Kidney (tissue), 22 donors: ENCODE measurements at places on chromosomes 4 and X. TPM values are rescaled to one million over a fixed set of nuclear protein-coding genes. Genes with fewer than 3 reads are reported as not detected.

DNA sequence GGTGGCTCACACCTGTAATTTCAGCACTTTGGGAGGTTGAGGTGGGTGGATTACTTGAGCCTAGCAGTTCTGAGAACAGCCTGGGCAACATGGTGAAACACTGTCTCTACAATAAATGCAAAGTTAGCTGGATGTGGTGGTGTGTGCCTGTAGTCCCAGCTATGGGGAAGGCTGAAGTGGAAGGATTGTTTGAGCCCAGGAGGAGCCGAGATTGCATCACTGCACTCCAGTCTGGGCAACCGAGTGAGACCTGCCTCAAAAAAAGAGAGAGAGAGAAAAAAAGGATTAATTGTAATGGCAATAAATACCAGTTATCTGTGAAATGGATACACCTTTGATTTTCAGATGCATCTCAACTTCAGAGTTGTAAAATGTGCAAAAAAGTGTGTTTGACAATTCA is 58.8 kb downstream of the SPRY1 start:
- no peak for DNase-seq

DNA sequence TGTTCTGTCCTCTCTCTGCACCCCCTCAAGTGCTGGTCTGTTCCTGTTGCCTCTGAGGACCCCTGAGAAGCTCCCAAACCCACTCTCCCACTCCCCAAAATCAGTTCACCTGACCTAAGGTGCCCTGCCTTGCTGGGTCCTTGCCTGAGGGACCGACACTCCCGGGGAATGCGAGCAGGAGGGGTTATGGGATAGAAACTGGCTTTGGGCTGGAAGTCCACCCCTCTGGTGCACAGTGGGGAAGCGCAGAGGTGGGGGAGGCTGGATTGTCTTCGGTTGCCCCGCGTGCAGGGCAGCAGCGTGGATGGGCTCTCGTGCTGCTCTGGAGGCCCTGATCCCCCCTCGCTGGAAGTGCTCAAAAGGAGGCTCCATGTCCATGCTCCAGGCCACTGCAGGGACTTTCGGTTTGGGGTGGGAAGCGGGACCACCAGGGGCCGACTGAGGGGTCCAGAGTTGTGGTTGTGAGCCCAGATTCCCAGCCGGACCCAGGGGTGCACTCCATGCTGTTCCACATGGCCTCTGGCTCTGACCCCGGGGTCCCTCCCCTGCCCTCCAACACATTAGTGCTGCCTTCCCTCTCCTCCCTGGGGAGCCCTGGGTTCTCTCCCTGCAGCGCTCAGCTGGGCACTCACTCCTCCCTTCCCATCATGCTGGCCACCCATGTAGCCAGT is 7.6 kb downstream of the SORCS2 start:
- DNase-seq, result peak; percentile 54

GRCh38 chrX:10166248-10166716 is 9.5 kb downstream of the CLCN4 start:
- no peak for DNase-seq

DNA sequence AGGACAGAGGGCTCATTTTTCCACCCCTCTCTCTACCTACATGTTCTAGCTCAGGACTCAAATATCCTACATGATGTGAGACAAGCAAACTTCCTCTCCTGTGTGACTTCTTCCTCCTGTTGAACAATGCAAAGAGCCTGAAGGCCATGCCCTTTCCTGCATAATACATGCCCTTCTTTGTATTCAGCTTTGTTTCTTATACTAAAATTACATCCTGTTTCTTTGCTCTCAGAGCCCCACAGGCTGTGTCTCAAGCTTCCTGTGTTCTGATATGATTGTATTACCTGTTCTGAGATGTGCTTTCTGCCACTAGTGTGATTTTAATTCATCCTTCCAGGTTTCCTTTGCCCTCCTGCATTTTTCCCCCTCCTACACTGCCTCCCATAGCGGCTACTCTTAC is 166.4 kb upstream of the AFF2 start:
- no peak for DNase-seq

DNA sequence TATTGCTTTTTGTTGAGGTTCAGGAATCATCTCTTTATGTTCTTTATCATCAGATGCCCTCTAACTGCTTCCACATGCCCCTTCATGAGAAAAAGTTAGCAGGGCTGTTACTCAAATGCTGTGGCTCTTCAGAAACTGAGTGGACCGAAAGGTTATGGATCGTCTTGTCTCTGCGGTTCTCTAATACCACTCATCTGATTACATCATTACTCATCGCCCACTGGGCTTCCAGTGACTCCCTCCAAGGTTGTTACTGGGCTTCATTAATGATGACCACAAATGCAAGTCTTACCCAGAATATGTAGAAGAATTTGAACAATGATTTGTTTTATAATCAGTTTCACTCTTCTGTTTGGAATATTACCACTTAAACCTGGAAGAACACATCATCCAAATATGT is 67.7 kb downstream of the RWDD4 start:
- no peak for DNase-seq

DNA sequence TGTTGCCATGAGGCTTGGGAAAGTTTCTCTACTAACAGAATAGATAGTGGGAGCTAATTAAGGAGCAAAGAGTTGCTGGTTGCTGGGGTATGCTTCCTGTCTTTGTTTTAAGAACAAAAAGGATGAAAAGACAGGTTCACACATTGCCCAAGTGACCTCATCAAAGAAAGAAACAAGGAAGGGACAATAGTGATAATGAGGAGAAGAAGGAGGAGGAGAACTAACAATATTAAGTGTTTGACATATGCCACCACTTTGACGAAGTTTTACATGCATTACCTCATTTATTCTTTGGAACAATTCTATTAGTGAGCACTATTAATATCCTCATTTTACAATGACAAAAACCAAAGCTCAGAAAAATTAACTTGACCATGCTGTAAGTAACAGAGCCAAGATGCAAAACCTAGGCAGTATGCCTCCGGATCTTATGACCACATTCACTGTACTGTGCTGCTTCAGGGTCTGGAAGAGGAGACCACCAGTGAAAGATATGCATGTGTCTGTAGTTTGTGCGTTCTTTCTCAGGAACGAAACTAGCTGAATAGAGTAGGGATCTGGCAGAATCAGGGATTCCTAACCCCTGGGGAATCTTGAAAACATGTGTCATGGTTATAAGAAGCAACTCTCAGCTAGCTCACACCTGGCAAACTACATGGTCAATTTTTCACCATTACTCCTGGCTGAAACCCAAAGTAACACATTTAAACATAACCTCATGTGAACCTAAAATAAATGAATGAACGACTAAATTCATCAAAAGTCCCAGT is 83.8 kb downstream of the MOSPD2 start:
- DNase-seq, result no peak

- no peak for DNase-seq
These were observed 47.2 kb upstream of the ELOVL6 start for GRCh38 chr4:110245577-110245976.

DNA sequence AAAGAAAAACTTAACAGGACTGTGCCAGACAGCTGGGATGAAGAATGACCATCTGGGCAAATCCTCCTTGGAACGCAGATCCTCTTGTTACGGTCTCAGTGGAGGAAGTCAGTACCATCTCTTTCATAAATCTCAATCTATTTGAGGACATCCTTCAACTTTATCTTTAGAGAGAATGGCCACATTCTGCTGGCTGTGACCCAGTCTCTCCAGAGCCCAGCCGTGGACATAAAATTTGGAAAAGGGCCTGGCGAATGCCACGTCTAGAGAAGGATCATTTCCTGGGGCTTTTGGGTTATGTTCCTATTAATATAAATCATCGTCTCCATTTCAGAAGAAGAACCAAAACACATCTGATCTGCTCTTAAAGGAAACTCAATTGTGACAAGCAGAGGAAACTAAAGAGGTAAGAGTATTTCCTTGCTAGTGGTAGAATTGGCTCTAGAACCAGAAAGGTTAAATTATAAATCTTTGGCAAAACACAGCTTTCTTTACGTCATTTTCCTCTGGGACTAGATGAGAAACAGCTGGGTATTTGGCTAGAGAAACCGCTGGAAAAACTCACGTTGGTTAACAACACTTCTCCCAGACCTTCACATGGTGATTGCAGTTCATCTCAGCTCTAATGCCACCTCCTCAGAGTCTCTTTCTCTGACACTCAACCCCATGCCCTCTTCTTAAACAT is 164.7 kb downstream of the CHIC2 start:
- DNase-seq, result peak; percentile 62

BEND2 gene
- not detected for total RNA-seq
